ENCODE measurements at places on chromosomes 13 and 19. TPM values are rescaled to one million over a fixed set of nuclear protein-coding genes. Genes with fewer than 3 reads are reported as not detected.

DNA sequence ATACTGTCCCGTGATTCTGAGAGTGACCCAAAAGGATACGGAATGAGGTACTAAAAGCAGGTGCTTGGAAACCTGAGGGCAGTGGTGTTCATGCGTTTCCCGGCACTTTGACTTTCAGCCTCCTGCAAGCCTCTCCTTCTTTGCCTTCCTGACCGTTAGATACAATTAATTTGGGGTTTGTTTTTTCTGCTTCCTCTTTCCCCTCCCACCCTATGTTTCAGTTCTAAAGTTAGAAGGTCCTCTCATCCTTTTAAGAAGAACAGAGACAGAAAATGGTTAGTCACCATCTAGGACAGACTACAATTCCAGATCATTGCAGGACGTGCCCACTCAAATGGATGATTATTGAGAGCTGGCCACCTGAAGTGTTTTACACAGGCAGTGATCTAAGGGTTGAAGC is 1.8 kb upstream of the LILRB4 start:
- DNase-seq = no peak

GRCh38 chr19:1063909-1064660 is 2.9 kb upstream of the ARHGAP45 start:
- DNase-seq = peak; percentile 94

DNA sequence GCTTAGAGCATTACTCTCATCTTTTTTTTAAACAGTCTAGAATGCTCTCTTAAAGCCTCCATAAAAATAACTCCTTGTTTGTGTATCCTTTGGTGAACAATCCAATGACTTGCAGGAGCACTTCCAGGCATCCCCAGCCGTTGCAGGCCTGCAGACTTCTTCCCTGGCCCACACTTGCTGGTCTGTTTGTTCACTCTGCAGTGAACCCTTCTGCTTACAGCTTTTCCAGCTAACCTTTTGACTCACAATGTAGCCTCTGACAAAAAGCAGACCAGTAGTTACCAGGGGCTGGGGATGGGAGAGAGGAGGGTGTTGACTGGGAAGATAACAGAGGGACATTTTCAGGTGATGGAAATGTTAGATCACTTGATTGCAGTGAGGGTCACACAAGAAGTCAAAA is 9.1 kb downstream of the GPR42 start:
- DNase-seq = no peak

GRCh38 chr13:52845766-52846566 is 2.5 kb downstream of the PCDH8 start:
- DNase-seq = peak; percentile 90

DNA sequence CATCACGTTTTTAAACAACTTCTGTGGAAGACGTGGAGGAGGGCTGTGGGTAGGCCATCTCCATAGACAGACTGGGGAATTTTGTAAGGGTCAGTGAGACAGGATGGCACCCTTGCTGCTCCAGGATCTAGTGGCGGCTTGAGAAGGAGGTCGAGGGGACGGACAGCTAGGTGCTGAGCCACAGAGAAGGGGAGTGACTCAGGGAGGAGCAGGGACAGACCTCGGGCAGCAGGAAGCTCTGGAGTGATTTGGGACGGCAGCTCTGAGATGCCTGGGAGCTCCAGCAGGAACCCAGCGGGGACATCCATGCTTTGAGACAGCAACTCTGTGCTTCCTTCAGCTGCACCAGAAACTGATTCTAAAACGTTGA is 169.1 kb upstream of the SOX1 start:
- DNase-seq = peak; percentile 32

Gene NOSIP
- 142 TPM for total RNA-seq

Gene DCLK1
- 10.4 TPM for total RNA-seq

Gene SLC7A1
- 17.2 TPM for total RNA-seq
